Suppressor macrophage (primary cell): ENCODE measurements at places on chromosomes 2 and 18.

GRCh38 chr2:118269408-118270051 lies 181.3 kb downstream of the INSIG2 start:
- DNase-seq, result no peak

GRCh38 chr2:11876436-11876835 lies 130.0 kb downstream of the LPIN1 start:
- no peak for DNase-seq

GRCh38 chr2:39839261-39839848 lies 60.3 kb upstream of the THUMPD2 start:
- DNase-seq, result no peak

DNA sequence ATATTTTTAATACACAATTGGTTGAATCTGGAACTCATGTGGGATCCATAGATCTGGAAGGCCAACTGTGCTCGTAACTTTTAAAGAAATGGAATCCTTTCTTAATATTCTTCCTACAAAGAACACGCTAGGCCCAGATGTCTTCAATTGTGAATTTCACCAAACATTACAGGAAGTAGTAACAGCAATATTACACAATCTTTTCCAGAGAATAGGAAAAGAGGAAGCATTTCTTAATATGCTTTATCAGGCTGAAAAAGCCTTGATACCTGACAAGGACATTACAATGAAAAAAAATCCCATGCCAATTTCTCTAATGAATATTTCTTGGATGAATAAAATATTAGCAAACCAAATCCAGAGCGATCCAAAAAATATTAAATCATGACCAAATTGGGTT lies 80.3 kb upstream of the HAAO start:
- no peak for DNase-seq

DNA sequence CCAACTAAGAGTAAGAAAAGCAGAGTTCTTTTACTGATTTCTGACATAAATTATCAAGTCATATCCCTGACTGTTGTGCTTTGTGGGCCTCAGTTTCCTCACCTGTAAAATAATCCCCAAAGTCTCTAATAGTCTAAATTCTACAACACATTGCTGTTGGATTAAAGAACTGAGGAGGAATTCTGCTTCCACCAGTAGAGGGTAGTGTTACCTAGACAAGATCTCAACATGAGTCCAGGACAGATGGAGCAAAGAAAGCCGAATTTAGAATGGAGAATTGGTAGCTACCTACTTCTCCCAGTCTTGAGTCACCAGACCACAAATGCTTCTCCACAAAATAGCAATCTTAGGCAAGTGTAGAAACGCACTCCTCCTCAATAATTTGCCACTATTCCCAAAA lies 462.5 kb upstream of the FSHR start:
- no peak for DNase-seq

- no peak for DNase-seq
Observed at GRCh38 chr2:195037045-195037444, 620.0 kb upstream of the SLC39A10 start.
